ENCODE measurements at places on chromosomes 4 and X. TPM values are rescaled to one million over a fixed set of nuclear protein-coding genes. Genes with fewer than 3 reads are reported as not detected.

- H3K27ac ChIP-seq, result no peak overlapping the region
- no peaks in the 10 kb centered on the region for H3K27me3 ChIP-seq
- H3K4me1 ChIP-seq, result no peaks in the 10 kb centered on the region
- no peak overlapping the region for H3K4me3 ChIP-seq
- H3K36me3 ChIP-seq, result no peaks in the 10 kb centered on the region
- DNase-seq, result no peak
Measured at GRCh38 chrX:109967156-109967555, 35.8 kb upstream of the TMEM164 start.

The SMIM10L2A gene
- total RNA-seq, result 0.52 TPM

DNA sequence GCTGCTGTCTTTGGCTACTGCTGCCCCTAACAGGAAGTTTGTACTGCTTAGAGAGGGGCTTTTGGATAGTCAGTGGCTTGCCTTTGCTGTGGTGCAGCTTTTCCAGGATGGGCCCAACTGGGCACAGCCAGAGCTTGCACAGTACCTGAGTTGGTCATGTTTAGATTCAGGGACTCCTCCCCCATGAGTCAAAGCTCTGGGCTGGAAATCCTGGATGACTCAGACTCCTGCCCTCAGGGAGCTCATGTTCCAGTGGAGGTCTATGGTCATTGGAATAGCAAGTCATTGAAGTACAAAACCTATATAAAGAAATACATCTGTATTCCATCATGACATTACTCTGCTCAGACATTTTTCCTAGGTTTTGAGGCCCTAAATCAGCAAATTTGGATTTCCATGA is 66.7 kb upstream of the PJA1 start:
- no peaks in the 10 kb centered on the region for H3K36me3 ChIP-seq
- no peak overlapping the region for H3K27ac ChIP-seq
- no peaks in the 10 kb centered on the region for H3K4me1 ChIP-seq
- no peak overlapping the region for H3K4me3 ChIP-seq

DNA sequence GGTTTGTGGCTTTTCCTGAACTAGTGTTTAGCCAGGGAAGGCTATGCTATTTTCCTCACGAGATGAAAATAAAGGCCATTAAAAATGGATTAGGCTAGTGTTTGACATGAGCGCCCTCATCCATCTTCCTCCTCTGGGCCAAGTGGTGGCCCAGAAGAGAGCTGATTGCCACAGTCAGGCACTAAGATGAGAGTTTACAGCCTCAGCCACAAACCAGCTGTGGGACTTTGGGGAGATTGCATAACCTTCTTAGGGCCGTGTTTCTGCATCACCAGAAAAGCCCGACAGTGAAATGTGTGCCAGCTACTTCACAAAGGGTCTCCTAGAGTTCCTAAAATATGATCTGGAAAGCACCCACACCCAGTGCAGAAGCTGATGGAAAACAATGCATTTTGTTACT is 42.3 kb upstream of the LNX1 start:
- no peak for DNase-seq
- H3K27me3 ChIP-seq, result peaks cover 2% of the 10 kb centered on the region
- no peaks in the 10 kb centered on the region for H3K4me1 ChIP-seq
- no peak overlapping the region for H3K27ac ChIP-seq
- no peak overlapping the region for H3K4me3 ChIP-seq

DNA sequence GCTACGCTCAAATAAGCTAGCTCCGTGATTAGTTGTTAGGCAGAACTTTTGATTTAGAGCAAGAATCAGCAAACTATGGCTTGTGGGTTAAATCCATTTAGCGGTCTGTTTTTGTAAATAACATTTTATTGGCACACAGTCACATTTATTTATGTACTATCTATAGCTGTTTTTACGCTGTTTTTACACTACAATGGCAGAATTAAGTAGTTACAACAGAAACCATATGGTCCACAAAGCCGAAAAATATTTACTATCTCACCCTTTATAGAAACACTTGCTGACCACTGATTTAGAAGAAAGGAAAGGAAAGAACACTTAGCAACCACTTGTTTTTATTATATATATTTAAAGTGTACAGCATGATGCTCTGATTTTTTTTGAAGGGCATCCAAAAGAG is 41.1 kb downstream of the THOC2 start:
- H3K27me3 ChIP-seq, result no peaks in the 10 kb centered on the region
- H3K4me3 ChIP-seq, result no peak overlapping the region
- no peak overlapping the region for H3K27ac ChIP-seq
- H3K36me3 ChIP-seq, result peaks cover 12% of the 10 kb centered on the region
- no peak for DNase-seq

GRCh38 chr4:53371843-53372521 is 5.5 kb upstream of the FIP1L1 start:
- DNase-seq, result no peak
- H3K27ac ChIP-seq, result no peak overlapping the region
- H3K27me3 ChIP-seq, result no peaks in the 10 kb centered on the region
- H3K4me3 ChIP-seq, result no peak overlapping the region

- H3K27ac ChIP-seq, result no peak overlapping the region
- H3K36me3 ChIP-seq, result no peaks in the 10 kb centered on the region
- no peak for DNase-seq
- no peaks in the 10 kb centered on the region for H3K27me3 ChIP-seq
- H3K4me3 ChIP-seq, result no peak overlapping the region
Measured at GRCh38 chrX:23666282-23666681, 1.0 kb upstream of the PRDX4 start.

DNA sequence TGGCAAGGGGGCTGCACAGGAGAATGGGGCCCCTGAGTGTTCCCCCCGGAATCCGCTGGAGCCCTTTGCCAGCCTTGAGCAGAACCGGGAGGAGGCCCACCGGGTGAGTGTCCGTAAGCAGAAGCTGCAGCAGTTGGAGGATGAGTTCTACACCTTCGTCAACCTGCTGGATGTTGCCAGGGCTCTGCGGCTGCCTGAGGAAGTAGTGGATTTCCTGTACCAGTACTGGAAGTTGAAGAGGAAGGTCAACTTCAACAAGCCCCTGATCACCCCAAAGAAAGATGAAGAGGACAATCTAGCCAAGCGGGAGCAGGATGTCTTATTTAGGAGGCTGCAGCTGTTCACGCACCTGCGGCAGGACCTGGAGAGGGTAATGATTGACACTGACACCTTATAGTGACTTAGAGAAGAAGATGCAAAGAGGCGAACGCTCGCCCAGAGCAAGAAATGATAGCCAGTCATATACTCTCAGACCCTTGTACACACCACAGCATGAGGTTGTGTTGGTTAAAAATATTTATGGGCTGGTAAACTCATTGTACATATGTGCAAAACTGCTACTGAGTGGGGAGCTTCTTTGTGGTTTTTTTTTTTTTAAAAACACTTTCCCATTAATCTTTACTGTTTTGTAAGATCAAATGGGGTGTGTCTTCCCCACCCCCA is 52.5 kb downstream of the JADE1 start:
- no peak overlapping the region for H3K27ac ChIP-seq
- no peaks in the 10 kb centered on the region for H3K4me1 ChIP-seq
- H3K27me3 ChIP-seq, result no peaks in the 10 kb centered on the region
- DNase-seq, result no peak
- H3K4me3 ChIP-seq, result no peak overlapping the region
